Activated CD8-positive, alpha-beta memory T cell treated with anti-CD3 and anti-CD28 coated beads for 36 hours (primary cell): ENCODE measurements at places on chromosomes 2 and 18. TPM values are rescaled to one million over a fixed set of nuclear protein-coding genes. Genes with fewer than 3 reads are reported as not detected.

NCKAP5 gene
- not detected for total RNA-seq

MYO5B gene
- total RNA-seq = not detected

TUBB8B gene
- total RNA-seq = not detected

CYP27C1 gene
- not detected for total RNA-seq

UGT1A8 gene
- total RNA-seq = not detected

EN1 gene
- total RNA-seq = not detected

YES1 gene
- total RNA-seq = 32.2 TPM

DLX2 gene
- not detected for total RNA-seq

MEP1B gene
- total RNA-seq = not detected

CYTIP gene
- 247 TPM for total RNA-seq

GAREM1 gene
- 0.04 TPM for total RNA-seq

NDUFV2 gene
- total RNA-seq = 361 TPM

ALK gene
- not detected for total RNA-seq

SERPINB7 gene
- total RNA-seq = not detected

CGREF1 gene
- 7.0 TPM for total RNA-seq

LINC00305 gene
- not detected for total RNA-seq

CRACDL gene
- total RNA-seq = 0.04 TPM

KLHL29 gene
- 0.15 TPM for total RNA-seq

C2orf74 gene
- 11.9 TPM for total RNA-seq

LRP1B gene
- not detected for total RNA-seq

G6PC2 gene
- total RNA-seq = not detected
